Tibial nerve (tissue), 4 donors: ENCODE measurements at places on chromosomes 2 and 18. TPM values are rescaled to one million over a fixed set of nuclear protein-coding genes. Genes with fewer than 3 reads are reported as not detected.
A peak's percentile ranks its signal among the peaks of the same experiment; 100 is the strongest.

GRCh38 chr18:68267583-68267982 is 447.3 kb downstream of the TMX3 start:
- no peak overlapping the region for H3K27ac ChIP-seq
- no peaks in the 10 kb centered on the region for H3K36me3 ChIP-seq
- H3K27me3 ChIP-seq, result no peaks in the 10 kb centered on the region
- no peaks in the 10 kb centered on the region for H3K4me1 ChIP-seq
- no peak overlapping the region for H3K4me3 ChIP-seq
- DNase-seq, result no peak

GRCh38 chr2:10085043-10085667 is 4.9 kb upstream of the CYS1 start:
- no peaks in the 10 kb centered on the region for H3K36me3 ChIP-seq
- no peak for DNase-seq
- H3K27me3 ChIP-seq, result peaks cover 39% of the 10 kb centered on the region
- H3K27ac ChIP-seq, result no peak overlapping the region
- H3K4me1 ChIP-seq, result no peaks in the 10 kb centered on the region

GRCh38 chr2:23388294-23388693 is 3.3 kb downstream of the KLHL29 start:
- no peak for DNase-seq
- no peak overlapping the region for H3K27ac ChIP-seq
- H3K4me1 ChIP-seq, result no peaks in the 10 kb centered on the region

- H3K27ac ChIP-seq, result no peak overlapping the region
- H3K36me3 ChIP-seq, result no peaks in the 10 kb centered on the region
- no peaks in the 10 kb centered on the region for H3K27me3 ChIP-seq
- no peak overlapping the region for H3K4me3 ChIP-seq
- DNase-seq, result no peak
Observed at GRCh38 chr2:70498054-70498453, 55.6 kb downstream of the TGFA start.

GRCh38 chr2:137535897-137536296 is 428.4 kb upstream of the HNMT start:
- no peaks in the 10 kb centered on the region for H3K4me1 ChIP-seq
- no peak overlapping the region for H3K27ac ChIP-seq
- DNase-seq, result no peak
- H3K4me3 ChIP-seq, result no peak overlapping the region
- no peaks in the 10 kb centered on the region for H3K27me3 ChIP-seq
- no peaks in the 10 kb centered on the region for H3K36me3 ChIP-seq

DNA sequence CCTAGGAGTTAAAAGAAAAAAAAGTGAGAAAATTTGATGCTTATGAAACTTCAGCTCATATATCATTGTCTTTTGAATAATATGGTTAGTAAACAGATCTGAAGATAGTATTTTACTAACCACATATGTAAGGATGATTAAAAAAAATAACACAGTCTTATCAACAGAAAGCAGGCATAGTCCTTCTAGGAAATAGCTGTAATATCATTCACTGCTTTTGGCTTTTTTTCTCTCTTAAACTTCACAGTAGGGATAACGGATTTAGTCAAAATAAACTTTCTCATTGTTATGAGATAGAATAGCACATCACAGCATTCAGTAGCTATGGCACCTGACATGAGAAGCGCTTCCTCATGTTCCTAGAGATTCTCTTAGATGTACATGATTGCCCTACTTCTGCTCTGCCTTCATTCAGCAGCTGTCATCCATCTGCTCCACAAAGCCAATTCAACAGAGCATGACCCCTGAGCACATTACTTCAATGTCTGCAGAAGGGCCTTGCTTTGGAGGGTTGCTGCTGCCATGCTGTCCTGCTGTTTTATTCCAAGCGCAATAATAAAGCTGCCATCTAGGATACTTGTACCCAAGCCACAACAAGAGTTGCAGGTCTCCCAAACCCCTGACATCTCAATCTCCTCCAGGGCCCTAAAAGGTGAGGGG is 67.0 kb downstream of the TTC21B start:
- H3K4me3 ChIP-seq, result no peak overlapping the region
- peaks cover 12% of the 10 kb centered on the region for H3K4me1 ChIP-seq
- DNase-seq, result no peak
- peaks cover 29% of the 10 kb centered on the region for H3K36me3 ChIP-seq

DNA sequence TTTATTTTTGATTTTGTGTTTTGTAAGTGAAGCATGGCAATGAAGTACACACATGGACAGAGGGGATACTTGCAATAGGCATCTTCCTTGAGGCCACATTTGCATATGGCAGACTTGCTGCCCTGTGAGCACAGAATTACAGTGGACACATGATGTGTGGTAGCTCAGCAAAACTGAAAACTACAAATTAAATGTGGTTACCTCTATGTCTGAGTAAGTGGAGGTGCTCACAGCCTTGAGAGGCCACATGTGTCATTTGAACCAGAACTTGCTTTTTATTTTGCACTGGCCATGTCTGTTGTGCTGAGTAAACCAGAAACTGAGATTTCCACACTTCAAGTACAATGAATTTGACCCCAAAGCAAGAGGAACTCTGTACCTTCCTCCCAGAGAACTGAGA is 998.5 kb upstream of the NXPH2 start:
- no peak overlapping the region for H3K4me3 ChIP-seq
- no peaks in the 10 kb centered on the region for H3K4me1 ChIP-seq
- no peaks in the 10 kb centered on the region for H3K27me3 ChIP-seq
- no peak for DNase-seq

- peaks cover 25% of the 10 kb centered on the region for H3K4me1 ChIP-seq
- no peak overlapping the region for H3K4me3 ChIP-seq
- no peaks in the 10 kb centered on the region for H3K36me3 ChIP-seq
- no peaks in the 10 kb centered on the region for H3K27me3 ChIP-seq
- DNase-seq, result peak; percentile 20
- H3K27ac ChIP-seq, result no peak overlapping the region
Observed at GRCh38 chr2:210007895-210008294, 5.5 kb downstream of the RPE start.

DQX1 gene
- 6.9 TPM for total RNA-seq

DNA sequence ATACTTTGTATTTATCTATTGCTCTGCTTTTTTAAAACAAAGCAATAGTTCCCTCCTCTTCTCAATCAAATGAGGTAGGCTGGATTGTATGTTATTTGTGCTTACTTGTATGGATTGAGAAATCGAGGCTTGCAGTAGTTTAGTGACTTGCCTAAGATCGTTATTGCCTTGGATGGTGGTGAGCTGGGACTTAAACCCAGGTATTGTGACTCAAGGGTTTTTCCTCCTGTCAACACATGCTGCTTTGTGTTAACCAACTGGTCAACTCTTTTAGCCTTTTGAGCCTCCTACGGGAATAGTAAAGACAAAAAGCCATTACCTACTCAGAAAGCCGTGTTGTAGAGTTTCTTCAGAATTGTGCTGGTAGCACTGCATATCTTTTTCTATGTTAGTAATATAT is 95.2 kb upstream of the THUMPD2 start:
- no peak overlapping the region for H3K27ac ChIP-seq
- no peaks in the 10 kb centered on the region for H3K36me3 ChIP-seq
- H3K27me3 ChIP-seq, result no peaks in the 10 kb centered on the region
- no peak overlapping the region for H3K4me3 ChIP-seq
- no peak for DNase-seq
- no peaks in the 10 kb centered on the region for H3K4me1 ChIP-seq

DNA sequence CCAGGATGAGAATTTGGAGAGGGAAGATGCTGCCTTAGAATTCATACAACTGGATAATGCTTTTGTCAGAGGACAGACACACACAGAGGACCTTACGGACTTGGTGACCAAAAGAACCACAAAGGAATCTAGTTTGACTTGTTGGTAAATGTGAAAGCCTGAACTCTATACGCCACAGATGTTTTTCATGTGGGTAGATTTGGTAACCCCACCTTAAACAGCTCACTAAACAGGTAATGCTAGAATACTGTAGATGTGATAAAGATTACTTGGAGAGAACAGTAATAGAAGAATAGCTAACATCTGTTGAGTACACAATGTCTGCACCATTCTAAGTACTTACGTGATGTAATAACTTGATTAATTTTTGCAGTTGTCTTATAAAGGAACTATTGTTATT is 24.1 kb downstream of the ANXA4 start:
- H3K27me3 ChIP-seq, result no peaks in the 10 kb centered on the region
- H3K4me3 ChIP-seq, result no peak overlapping the region
- DNase-seq, result no peak
- H3K27ac ChIP-seq, result peak overlapping the region; percentile 89

DNAJC10 gene
- 64.9 TPM for total RNA-seq

CHRNG gene
- total RNA-seq, result not detected

- peaks cover 20% of the 10 kb centered on the region for H3K4me1 ChIP-seq
- no peaks in the 10 kb centered on the region for H3K36me3 ChIP-seq
- DNase-seq, result peak; percentile 21
- H3K27me3 ChIP-seq, result no peaks in the 10 kb centered on the region
- no peak overlapping the region for H3K27ac ChIP-seq
- H3K4me3 ChIP-seq, result no peak overlapping the region
Observed at GRCh38 chr2:234446404-234447076, 50.3 kb downstream of the ARL4C start.

GRCh38 chr2:13576406-13577036 is 859.8 kb downstream of the TRIB2 start:
- no peaks in the 10 kb centered on the region for H3K27me3 ChIP-seq
- no peak for DNase-seq
- no peak overlapping the region for H3K4me3 ChIP-seq
- no peaks in the 10 kb centered on the region for H3K4me1 ChIP-seq
- no peaks in the 10 kb centered on the region for H3K36me3 ChIP-seq

DNA sequence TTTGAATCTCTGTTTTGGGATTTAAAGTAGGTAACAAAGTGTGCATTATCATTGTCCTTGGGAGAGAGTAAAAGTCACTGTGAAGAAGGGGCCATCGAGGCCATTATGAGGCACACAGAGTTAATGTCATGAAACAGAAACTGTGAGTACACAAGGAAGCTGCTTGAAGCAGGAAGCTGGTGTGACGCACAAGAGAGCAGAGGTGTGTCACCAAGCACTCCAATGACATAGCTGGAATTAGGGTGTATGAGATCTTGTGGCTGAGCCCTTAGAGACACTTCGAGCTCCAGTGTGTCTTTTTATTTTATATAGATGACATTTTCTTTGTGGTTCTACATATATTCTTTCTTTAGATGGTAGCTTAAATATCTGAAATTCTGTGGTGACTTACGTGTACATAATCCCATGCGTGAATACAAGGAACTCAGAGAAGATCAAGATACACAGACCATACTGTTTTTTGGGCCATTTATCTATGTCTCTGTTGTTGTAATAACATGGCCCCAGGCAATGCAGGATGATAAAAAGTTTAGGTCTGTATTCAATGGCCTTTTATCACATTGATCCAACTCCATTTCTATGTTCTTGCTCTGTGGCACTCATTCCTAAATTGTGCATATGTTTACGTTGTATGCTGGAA is 164.7 kb upstream of the FAM98A start:
- H3K36me3 ChIP-seq, result no peaks in the 10 kb centered on the region
- no peak overlapping the region for H3K27ac ChIP-seq
- H3K27me3 ChIP-seq, result no peaks in the 10 kb centered on the region
- no peaks in the 10 kb centered on the region for H3K4me1 ChIP-seq

GRCh38 chr2:151422917-151423439 is 13.3 kb downstream of the RIF1 start:
- no peaks in the 10 kb centered on the region for H3K4me1 ChIP-seq
- DNase-seq, result no peak
- no peaks in the 10 kb centered on the region for H3K27me3 ChIP-seq
- no peak overlapping the region for H3K4me3 ChIP-seq
- H3K36me3 ChIP-seq, result peaks cover 3% of the 10 kb centered on the region
